ENCODE measurements at places on chromosomes 2 and 18.

GRCh38 chr2:7900593-7900992 lies 781.3 kb upstream of the ID2 start:
- DNase-seq = no peak

DNA sequence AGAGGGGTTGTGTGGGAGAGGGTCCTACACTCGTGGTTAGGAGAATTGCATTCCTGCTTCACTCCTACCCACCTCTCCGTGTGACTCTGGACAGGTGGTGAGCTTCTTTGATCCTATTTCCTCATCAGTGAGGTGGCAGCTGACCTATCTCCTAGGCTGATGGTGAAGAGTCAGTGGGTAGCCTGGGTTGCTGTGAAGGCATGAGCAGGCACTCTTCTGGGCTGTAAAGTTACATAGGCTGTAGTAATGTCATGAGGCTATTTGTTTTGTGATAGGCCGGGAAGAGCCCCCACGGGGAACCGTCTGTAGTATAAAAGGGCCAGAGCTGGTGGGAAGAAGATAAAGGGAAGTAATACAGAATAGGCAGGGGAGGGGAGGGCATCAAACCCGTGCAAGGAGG lies 83.8 kb downstream of the TMEM247 start:
- DNase-seq = no peak

GRCh38 chr2:9388950-9389911 lies 34.1 kb downstream of the ITGB1BP1 start:
- DNase-seq = no peak

- no peak for DNase-seq
Measured at GRCh38 chr2:96870626-96871255, 861 bp upstream of the SEMA4C start.

DNA sequence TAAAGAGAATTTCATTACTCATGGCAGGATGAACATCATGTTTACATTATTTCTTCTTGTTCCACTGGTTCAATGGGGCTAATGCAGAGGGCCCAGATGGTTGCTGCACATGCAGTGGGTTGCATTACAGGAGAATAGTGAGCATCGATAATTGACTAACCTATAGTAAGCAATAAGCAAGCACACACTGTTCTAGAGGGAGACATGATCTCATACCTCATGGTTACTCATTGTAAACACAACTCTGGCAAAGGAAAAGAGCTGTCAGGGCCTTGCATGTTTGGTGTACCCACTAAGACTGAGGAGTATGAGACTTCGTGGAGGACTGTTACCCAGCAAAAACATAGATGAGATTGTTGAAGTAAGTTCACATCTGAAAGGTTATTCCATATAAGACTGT lies 885.6 kb upstream of the VRK2 start:
- no peak for DNase-seq

DNA sequence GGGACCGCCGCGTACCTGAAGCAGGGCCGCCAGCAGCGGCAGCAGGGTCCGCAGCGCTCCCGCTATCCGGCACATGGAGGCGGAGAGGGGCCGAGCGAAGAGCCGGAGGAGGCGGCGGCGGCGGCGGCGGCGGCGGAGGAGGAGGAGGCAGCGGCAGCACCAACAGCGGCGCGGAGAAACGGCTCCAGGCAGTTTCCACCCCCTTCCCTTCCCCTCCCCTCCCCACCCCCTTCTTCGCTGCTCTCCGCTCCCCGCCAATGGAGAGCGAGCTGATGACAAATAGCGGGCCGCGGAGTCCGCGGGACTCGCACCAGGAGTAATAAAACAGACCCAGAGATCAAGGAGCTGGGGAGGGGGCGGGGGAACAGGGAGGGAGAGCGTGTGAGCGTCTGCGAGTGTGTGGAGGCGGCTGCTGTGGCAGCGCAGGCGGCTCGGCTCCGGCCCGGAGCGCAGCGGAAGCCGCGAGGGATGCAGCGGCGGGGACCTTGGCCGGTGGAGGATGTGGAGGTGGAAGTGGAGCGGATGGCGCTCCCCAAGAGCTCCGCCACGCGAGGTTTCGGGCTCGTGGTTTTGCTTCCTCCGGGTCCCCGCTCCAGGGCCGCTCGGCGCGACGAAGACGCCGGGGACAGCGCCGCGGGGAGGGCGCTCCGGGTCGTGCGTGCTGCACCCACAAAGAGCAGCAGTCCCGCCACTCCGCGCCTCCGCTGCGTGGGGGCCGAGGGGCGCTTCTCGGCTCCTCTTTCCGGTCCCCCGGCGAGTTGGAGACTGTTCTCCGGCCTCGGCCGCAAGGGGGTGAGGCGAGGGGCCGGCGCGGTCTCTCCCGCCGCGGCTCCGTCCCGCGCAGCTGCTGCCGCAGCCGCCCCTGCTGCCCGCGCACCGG lies at the start of gene CDH2:
CDH2 (minus strand) TSS at position 183 of the 880 bp plus-strand sequence; CDS start at position 75, 108 bp downstream.
- DNase-seq = peak; percentile 66

DNA sequence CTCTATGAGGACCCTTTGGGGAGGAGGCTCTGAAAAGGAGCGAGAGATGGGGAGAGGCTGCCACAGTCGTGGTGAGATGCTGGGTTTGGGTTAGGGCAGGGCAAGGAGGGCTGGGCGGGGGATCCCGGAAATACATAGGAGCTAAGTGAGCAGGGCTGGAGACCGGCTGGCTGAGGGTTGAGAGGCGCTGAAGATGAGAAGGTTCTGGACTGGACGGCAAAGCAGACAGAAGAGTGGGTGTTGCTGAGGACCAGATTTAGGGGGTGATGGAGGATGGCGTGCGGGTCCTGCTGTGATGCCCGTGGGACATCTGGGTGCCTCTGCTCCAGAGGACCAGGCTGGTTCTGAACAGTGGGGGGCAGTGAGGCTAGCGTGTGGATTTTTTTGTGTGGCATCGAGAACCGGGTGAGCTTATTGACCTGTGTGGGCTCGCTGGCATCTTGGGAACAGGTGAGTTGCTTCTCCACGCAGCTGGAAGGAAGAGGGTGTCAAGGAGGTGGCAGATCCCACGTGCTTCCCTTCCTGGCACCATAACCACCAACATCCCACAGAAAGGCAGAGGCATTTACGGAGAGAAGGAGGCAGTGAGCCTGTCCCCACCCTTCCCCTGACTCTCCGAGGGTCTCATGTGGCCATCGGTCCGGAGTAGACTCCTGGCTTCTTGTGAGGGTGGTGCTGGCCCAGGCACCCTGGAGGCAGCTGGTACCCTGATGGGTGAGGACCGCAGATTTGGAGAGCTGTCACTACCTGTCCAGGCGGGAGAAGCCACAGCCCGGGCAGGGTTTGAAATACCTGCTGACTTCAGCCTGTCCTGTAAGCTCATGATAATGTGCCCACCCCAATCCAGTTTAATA lies 70.3 kb downstream of the ASB1 start:
- DNase-seq = no peak

- no peak for DNase-seq
Measured at GRCh38 chr18:4593895-4594294, 138.8 kb upstream of the DLGAP1 start.

DNA sequence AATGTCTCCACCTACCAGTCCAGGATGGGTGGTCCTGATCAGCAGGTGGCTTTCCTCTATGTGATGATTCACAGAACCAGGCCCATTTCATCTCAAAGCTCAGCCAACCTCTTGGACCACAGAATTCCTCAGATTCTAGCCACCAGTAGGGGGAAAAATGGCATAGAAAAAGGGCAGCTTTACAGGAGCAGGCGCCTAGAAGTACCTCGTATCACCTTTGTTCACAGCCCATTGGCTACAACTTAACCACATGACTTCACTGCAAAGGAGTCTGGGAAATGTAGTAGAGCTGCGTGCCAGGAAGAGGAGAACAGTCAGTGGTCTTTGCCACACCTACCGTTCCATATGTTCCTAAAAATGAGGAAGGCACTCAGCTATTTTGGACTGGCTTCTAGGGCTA lies 62.8 kb upstream of the DTNA start:
- peak; percentile 39 for DNase-seq

- DNase-seq = no peak
Measured at GRCh38 chr2:34736482-34736881, 1137.4 kb upstream of the FAM98A start.

GRCh38 chr2:28764909-28765711 lies 13.5 kb downstream of the PPP1CB start:
- no peak for DNase-seq

GRCh38 chr2:28366496-28367282 lies 26.0 kb upstream of the FOSL2 start:
- DNase-seq = no peak

GRCh38 chr2:215019521-215020145 lies 118.8 kb downstream of the ABCA12 start:
- DNase-seq = no peak

DNA sequence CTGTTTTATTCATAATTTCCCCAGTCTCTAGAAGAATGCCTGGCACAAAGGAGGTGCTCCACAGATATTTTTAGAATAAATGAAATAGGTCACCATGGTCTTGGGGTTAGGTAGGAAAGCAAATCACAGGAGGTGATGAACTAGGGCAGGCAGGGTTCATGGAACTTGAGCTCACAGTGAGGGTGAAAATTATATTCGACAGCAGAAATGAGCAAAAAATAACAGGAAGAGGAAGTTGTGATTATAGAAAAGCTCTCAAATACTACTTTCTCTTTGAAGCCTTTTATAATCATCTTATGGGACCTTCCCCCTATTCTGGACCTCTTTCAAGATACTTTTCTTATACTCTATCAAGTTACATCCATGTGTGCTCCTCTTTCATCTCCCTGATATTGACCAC lies 4.5 kb upstream of the CREB1 start:
- no peak for DNase-seq

- DNase-seq = peak; percentile 27
Measured at GRCh38 chr2:63740943-63741342, 100.8 kb upstream of the UGP2 start.

- DNase-seq = no peak
Measured at GRCh38 chr18:8745355-8746014, 40.1 kb downstream of the MTCL1 start.

- DNase-seq = no peak
Measured at GRCh38 chr2:109084341-109084740, 44.7 kb upstream of the SH3RF3 start.

DNA sequence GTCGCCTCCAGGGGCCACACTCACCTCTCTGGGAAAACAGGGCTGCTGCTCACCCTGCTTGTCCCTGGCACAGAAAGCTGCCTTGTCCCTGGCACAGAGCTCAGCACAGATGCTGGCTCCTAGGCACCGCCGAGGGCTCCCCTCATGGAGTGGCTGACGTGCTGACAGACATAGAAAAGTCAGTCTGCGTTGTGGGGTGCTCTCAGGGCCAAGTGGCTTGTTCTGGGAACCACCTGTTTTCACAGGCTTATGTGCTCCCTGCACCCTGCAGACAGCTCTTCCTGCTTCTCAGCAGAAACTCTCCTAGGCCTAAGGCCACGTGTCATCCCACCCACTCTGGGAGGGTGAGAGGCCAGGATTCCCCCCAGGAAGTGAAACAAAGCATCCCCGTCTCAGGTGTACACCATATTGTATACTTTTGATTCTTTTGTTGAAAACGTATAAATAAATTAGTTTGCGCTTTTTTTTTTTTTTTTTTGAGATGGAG lies 84.7 kb upstream of the TMEM200C start:
- DNase-seq = no peak

DNA sequence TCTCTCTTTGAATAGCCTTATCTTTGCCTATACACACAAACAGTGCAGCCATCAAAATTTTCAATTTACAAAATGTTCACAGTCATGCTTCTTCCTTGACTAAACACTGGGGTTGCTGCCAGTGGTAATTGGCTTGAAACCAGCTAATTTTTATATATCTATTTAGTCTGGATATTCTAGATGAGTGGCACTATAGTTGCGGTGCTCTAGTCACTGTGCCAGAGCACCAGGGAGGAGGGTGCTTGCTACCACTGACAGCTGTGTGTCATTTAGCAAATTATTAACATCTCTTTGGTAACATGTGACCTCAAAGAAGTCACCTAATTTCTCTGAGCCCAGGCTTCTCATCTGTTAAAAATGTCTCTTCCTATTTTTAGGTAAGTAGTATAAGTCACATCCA lies 130.4 kb downstream of the MEIS1 start:
- no peak for DNase-seq

DNA sequence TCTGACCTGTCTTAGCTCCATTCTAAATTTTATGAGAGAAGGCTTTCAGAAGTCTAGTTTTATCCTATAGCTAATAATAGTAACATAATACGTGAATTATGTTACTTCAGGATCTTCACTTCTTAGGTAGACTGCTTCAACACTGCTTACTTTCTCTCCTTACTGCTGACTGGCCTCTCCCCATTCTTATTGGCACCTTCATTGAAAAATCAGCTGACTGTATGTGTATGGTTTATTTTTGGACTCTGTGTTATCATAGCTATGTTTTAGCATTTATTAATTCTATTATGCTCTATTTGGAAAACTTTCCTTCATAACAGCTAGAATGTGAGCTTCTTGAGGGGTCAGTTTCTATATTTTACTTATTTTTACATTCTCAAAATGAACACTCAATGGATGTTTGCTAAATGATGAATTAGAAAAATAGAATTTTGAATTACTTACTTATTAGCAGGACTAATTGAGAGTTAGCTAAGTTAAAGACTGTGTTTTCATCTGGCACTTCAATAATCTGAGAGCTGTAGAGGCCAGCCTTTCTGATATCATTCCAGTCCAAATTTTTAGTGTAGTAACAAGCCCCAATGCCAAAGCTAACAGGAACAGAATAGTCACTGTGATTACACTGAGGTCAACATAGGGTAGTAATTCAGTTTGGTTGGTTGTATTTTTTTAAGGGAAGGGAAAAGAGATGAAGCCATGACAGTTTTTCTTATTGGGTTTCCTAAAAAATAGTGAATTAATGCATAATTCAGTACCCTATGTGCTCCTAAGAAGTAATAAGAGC lies 92.3 kb downstream of the TTC27 start:
- DNase-seq = no peak

DNA sequence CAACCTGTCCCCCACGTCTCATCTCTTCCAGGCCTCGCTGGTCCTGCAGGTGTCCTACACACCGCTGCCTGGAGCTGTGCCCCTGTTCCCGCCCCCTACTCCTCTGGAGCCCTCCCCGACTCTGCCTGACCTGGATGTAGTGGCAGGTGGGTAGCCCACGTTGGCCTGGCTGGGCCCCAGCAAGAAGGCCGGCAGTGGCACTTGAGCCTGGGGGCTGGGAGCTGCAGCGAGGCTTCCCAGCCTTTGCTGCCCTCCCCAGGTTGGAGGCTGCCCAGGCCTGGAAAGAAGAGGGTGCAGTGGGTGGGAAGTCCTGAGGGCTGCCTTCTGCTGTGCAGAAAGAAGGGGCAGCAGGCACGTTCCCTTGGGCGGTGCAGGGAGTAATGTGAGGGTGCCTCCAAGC lies 58.4 kb downstream of the DYSF start:
- DNase-seq = no peak

- no peak for DNase-seq
Measured at GRCh38 chr2:211435331-211435730, 878.9 kb downstream of the CPS1 start.

GRCh38 chr2:108304975-108305374 lies 16.3 kb downstream of the SULT1C2 start:
- DNase-seq = no peak
